ENCODE measurements at places on chromosomes 13 and 19. TPM values are rescaled to one million over a fixed set of nuclear protein-coding genes. Genes with fewer than 3 reads are reported as not detected.

The SNRPA gene
- 58.1 TPM for polyA plus RNA-seq

The PLD3 gene
- polyA plus RNA-seq, result 35.5 TPM

The FARSA gene
- polyA plus RNA-seq, result 63.0 TPM

The SPINT2 gene
- 176 TPM for polyA plus RNA-seq

The NAPSA gene
- polyA plus RNA-seq, result 1.8 TPM

The PRTN3 gene
- polyA plus RNA-seq, result not detected

The ZNF44 gene
- 13.9 TPM for polyA plus RNA-seq

The RPL18 gene
- 2,706 TPM for polyA plus RNA-seq

The ATP5F1D gene
- 160 TPM for polyA plus RNA-seq

The IGFL3 gene
- polyA plus RNA-seq, result not detected

The GNG7 gene
- polyA plus RNA-seq, result 54.4 TPM

The CALR3 gene
- not detected for polyA plus RNA-seq

All from naive B cell (primary cell).